Cardiac muscle cell (in vitro differentiated cells and primary cell): ENCODE measurements at places on chromosomes 7 and 10. TPM values are rescaled to one million over a fixed set of nuclear protein-coding genes. Genes with fewer than 3 reads are reported as not detected.

The ADIRF gene
- 0.40 TPM in 1 of 2 replicates, not detected in the other for polyA plus RNA-seq

The TFPI2 gene
- polyA plus RNA-seq, result 12.6 and 20.1 TPM in 2 replicates

The MMD2 gene
- polyA plus RNA-seq, result not detected in 2 replicates

The NAMPT gene
- 31.6 and 37.3 TPM in 2 replicates for polyA plus RNA-seq

The INMT gene
- polyA plus RNA-seq, result 0.98 and 2.2 TPM in 2 replicates

The CELF2 gene
- polyA plus RNA-seq, result 66.9 and 115 TPM in 2 replicates

The ZNF777 gene
- polyA plus RNA-seq, result 17.6 and 20.0 TPM in 2 replicates

The MEPCE gene
- polyA plus RNA-seq, result 21.5 and 27.0 TPM in 2 replicates

The WIPF3 gene
- polyA plus RNA-seq, result 1.4 and 2.3 TPM in 2 replicates

The TSPAN12 gene
- 7.0 and 9.3 TPM in 2 replicates for polyA plus RNA-seq

The GIMAP5 gene
- 0.22 and 1.3 TPM in 2 replicates for polyA plus RNA-seq

The PRLHR gene
- not detected in 2 replicates for polyA plus RNA-seq

The TMEM196 gene
- not detected in 2 replicates for polyA plus RNA-seq

The TMEM184A gene
- polyA plus RNA-seq, result 0.75 and 2.1 TPM in 2 replicates

The GCK gene
- polyA plus RNA-seq, result 26.7 and 62.9 TPM in 2 replicates

The DNAJB12 gene
- polyA plus RNA-seq, result 23.8 and 34.2 TPM in 2 replicates

The TSC22D4 gene
- polyA plus RNA-seq, result 91.9 and 138 TPM in 2 replicates

The ITGB1 gene
- polyA plus RNA-seq, result 321 and 326 TPM in 2 replicates

The SLC13A1 gene
- polyA plus RNA-seq, result not detected in 2 replicates

The GRID1 gene
- 0.47 and 1.6 TPM in 2 replicates for polyA plus RNA-seq

The OR13A1 gene
- polyA plus RNA-seq, result 0.38 TPM in 1 of 2 replicates, not detected in the other

The TMEM168 gene
- polyA plus RNA-seq, result 12.7 and 18.9 TPM in 2 replicates

The STOX1 gene
- polyA plus RNA-seq, result 6.7 and 10.6 TPM in 2 replicates

The SPDYE1 gene
- 1.6 and 1.7 TPM in 2 replicates for polyA plus RNA-seq

The CFAP58 gene
- polyA plus RNA-seq, result 1.1 and 1.4 TPM in 2 replicates

The ANKRD61 gene
- polyA plus RNA-seq, result 1.9 TPM in 1 of 2 replicates, not detected in the other

The ADAMTS14 gene
- 1.2 and 2.2 TPM in 2 replicates for polyA plus RNA-seq

The LRRD1 gene
- polyA plus RNA-seq, result 0.20 TPM in 1 of 2 replicates, not detected in the other

The GBX1 gene
- 1.1 and 1.3 TPM in 2 replicates for polyA plus RNA-seq

The PRKG1 gene
- polyA plus RNA-seq, result 2.9 and 8.0 TPM in 2 replicates

The PNLIPRP2 gene
- not detected in 2 replicates for polyA plus RNA-seq

The MEOX2 gene
- polyA plus RNA-seq, result 0.34 and 0.52 TPM in 2 replicates

The TFAM gene
- 46.4 and 47.5 TPM in 2 replicates for polyA plus RNA-seq
